ENCODE measurements at places on chromosomes 7 and 10. TPM values are rescaled to one million over a fixed set of nuclear protein-coding genes. Genes with fewer than 3 reads are reported as not detected.

GRCh38 chr7:110521357-110521911, 569.5 kb upstream of the LRRN3 start:
- no peaks in the 10 kb centered on the region for H3K27me3 ChIP-seq
- no peaks in the 10 kb centered on the region for H3K4me1 ChIP-seq
- no peak for DNase-seq

DNA sequence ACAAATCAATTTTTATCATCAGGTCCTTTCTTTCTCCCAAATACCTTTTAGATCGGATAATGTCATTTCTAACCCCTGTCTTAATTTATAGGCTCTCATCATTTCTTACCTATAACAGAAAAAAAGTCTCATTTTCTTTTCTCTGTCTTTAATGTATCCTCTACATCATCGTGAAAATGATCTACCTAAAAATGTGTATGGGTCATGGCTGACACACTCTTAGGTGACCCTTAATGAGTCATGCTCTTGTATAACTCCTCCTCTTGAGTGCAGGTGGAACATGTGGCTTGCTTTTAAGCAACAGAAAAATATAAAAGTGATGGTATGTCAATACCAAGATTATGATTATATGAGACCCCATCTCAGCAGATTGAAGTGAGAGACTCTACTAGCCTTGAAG, 139.4 kb downstream of the SEMA3C start:
- DNase-seq = no peak
- no peaks in the 10 kb centered on the region for H3K27me3 ChIP-seq
- no peak overlapping the region for H3K4me3 ChIP-seq
- H3K36me3 ChIP-seq = no peaks in the 10 kb centered on the region

- H3K27me3 ChIP-seq = no peaks in the 10 kb centered on the region
- H3K4me3 ChIP-seq = no peak overlapping the region
- H3K36me3 ChIP-seq = no peaks in the 10 kb centered on the region
- no peaks in the 10 kb centered on the region for H3K4me1 ChIP-seq
- no peak overlapping the region for H3K27ac ChIP-seq
- DNase-seq = no peak
Measured at GRCh38 chr7:127911968-127912511, 119.2 kb downstream of the LRRC4 start.

DNA sequence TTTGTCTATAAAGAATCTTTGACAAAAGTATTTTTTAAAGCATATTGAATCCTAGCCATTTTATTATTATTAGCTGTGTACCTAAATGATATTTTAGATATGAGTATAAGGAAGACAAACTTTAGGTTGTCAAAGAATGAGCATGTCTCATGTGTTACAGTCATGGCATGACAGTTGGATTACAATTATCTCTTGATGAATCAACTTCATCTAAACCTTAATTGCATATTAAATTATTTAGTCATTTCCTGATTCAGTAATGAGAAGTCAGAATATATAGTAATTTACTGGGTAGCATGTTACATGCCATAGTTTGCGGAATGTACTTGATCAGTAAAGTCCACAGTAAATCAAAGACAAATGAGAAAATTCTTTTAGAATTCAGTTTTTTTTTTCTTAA, 59.2 kb downstream of the MAPK8 start:
- no peaks in the 10 kb centered on the region for H3K27me3 ChIP-seq
- no peaks in the 10 kb centered on the region for H3K36me3 ChIP-seq
- no peak overlapping the region for H3K27ac ChIP-seq
- DNase-seq = no peak
- no peaks in the 10 kb centered on the region for H3K4me1 ChIP-seq
- H3K4me3 ChIP-seq = no peak overlapping the region

- H3K4me1 ChIP-seq = peaks cover 34% of the 10 kb centered on the region
- H3K27ac ChIP-seq = no peak overlapping the region
- H3K36me3 ChIP-seq = no peaks in the 10 kb centered on the region
- DNase-seq = no peak
Measured at GRCh38 chr10:104349623-104350126, 4.0 kb upstream of the CFAP58 start.

- no peak overlapping the region for H3K4me3 ChIP-seq
- no peak overlapping the region for H3K27ac ChIP-seq
Measured at GRCh38 chr7:30331338-30331737, 46.9 kb downstream of the ZNRF2 start.

DNA sequence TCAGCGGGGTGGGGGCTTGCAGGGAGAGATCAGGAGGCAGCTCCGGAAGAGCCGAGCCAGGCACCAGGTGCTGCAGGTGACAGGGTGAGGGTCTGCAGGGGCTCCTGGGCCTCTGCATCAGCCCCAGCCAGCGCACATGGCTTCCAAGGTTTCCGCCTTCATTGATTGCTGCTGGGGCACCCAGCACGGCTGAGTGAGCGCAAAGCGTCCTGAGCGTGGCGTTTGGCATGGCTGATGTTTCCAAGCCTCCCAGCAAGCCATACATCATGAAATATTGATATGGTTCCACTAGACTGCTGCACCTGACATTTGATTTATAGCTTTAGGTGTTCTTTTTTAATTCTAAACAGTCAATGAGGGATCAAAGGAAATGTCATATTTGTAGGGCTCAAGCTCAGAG, 259.0 kb downstream of the WDR37 start:
- H3K36me3 ChIP-seq = no peaks in the 10 kb centered on the region
- no peaks in the 10 kb centered on the region for H3K4me1 ChIP-seq
- no peak for DNase-seq
- H3K4me3 ChIP-seq = no peak overlapping the region
- H3K27ac ChIP-seq = no peak overlapping the region

- DNase-seq = no peak
- no peaks in the 10 kb centered on the region for H3K27me3 ChIP-seq
- H3K27ac ChIP-seq = peak overlapping the region; percentile 93
- peak overlapping the region; percentile 94 for H3K4me3 ChIP-seq
- peaks cover 12% of the 10 kb centered on the region for H3K36me3 ChIP-seq
Measured at GRCh38 chr10:17226891-17227303, 1.1 kb upstream of the VIM start.

- no peak for DNase-seq
- H3K27me3 ChIP-seq = no peaks in the 10 kb centered on the region
- no peaks in the 10 kb centered on the region for H3K4me1 ChIP-seq
- no peak overlapping the region for H3K27ac ChIP-seq
Measured at GRCh38 chr7:20438694-20439376, 108.1 kb downstream of the ITGB8 start.

DNA sequence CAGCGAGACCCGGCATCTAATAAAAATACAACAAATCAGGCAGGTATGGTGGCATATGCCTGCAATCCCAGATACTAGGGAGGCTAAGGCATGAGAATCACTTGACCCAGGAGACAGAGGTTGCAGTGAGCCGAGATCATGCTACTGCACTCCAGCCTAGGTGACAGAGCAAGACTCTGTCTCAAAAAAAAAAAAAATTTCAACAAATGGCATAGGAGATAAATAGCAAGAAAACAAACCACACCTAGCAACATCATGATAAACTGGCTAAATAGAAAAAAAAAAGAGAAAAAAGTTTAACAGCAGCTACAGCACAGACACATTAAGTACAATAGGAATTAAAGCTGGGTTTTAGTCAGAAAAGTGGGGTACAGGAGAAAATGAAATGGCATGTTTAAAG, 1034.6 kb upstream of the LRRN3 start:
- no peak overlapping the region for H3K4me3 ChIP-seq
- no peaks in the 10 kb centered on the region for H3K27me3 ChIP-seq
- no peak for DNase-seq

DNA sequence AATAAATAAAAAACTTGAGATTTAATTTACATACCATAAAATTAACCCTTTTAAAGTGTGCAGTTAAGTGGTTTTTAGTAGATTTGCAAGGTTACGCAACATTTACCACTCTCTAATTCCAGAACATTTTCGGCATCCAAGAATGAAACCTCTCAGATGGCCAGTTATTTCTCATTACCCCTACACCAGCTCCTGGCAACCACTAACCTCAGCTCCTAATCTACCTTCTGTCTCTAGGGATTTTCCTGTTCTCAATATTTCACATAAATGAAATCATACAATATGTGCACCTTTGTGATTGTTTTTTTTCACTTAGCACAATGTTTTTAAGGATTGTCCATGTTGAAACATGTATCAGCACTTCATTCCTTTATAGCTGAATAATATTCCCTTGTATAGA, 45.1 kb downstream of the INPP5F start:
- H3K4me3 ChIP-seq = no peak overlapping the region
- no peaks in the 10 kb centered on the region for H3K27me3 ChIP-seq
- no peak for DNase-seq
- no peaks in the 10 kb centered on the region for H3K4me1 ChIP-seq
- no peaks in the 10 kb centered on the region for H3K36me3 ChIP-seq
- no peak overlapping the region for H3K27ac ChIP-seq

GRCh38 chr7:76515999-76516443, 5.7 kb downstream of the UPK3B start:
- H3K27ac ChIP-seq = no peak overlapping the region
- H3K36me3 ChIP-seq = no peaks in the 10 kb centered on the region
- no peak overlapping the region for H3K4me3 ChIP-seq
- H3K27me3 ChIP-seq = no peaks in the 10 kb centered on the region

DNA sequence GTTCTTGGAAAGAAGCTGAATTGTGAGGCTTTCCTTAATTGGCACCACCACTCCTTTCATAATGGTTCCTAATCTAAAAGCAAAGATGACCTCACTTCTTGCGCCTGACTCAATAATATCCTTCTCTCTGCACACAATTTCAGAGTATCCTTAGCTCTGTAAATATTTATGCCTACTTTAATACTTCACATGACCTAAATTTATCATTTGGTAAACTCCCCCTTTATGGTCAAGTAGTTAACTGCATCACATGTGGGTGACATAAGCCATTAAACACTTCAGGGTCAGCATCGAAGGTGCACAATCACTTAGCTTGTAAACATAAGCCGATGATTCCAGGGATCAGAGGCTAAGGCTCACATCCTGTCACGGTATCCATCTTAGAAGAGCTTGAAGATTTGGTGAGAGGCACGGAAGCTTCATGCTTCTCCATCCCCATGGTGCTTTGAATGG, 7.3 kb upstream of the RHOBTB1 start:
- no peak overlapping the region for H3K27ac ChIP-seq
- no peaks in the 10 kb centered on the region for H3K27me3 ChIP-seq
- no peak for DNase-seq

- H3K36me3 ChIP-seq = no peaks in the 10 kb centered on the region
- no peak overlapping the region for H3K27ac ChIP-seq
- no peak overlapping the region for H3K4me3 ChIP-seq
- no peaks in the 10 kb centered on the region for H3K27me3 ChIP-seq
Measured at GRCh38 chr7:115676080-115676479, 354.5 kb downstream of the TFEC start.

- H3K27me3 ChIP-seq = no peaks in the 10 kb centered on the region
- H3K4me3 ChIP-seq = no peak overlapping the region
- H3K4me1 ChIP-seq = no peaks in the 10 kb centered on the region
- H3K27ac ChIP-seq = no peak overlapping the region
- H3K36me3 ChIP-seq = no peaks in the 10 kb centered on the region
Measured at GRCh38 chr10:52566471-52567246, 205.9 kb downstream of the MBL2 start.

- peaks cover 8% of the 10 kb centered on the region for H3K4me1 ChIP-seq
- H3K27me3 ChIP-seq = no peaks in the 10 kb centered on the region
- H3K4me3 ChIP-seq = no peak overlapping the region
- no peaks in the 10 kb centered on the region for H3K36me3 ChIP-seq
- H3K27ac ChIP-seq = no peak overlapping the region
- DNase-seq = no peak
Measured at GRCh38 chr10:79404231-79404609, 41.2 kb downstream of the ZCCHC24 start.

- no peaks in the 10 kb centered on the region for H3K27me3 ChIP-seq
- no peak for DNase-seq
- no peaks in the 10 kb centered on the region for H3K36me3 ChIP-seq
- no peak overlapping the region for H3K27ac ChIP-seq
- peaks cover 32% of the 10 kb centered on the region for H3K4me1 ChIP-seq
- H3K4me3 ChIP-seq = no peak overlapping the region
Measured at GRCh38 chr10:88270061-88270808, 312.9 kb downstream of the RNLS start.

- DNase-seq = no peak
- H3K36me3 ChIP-seq = no peaks in the 10 kb centered on the region
- H3K27ac ChIP-seq = no peak overlapping the region
- no peak overlapping the region for H3K4me3 ChIP-seq
- no peaks in the 10 kb centered on the region for H3K27me3 ChIP-seq
Measured at GRCh38 chr7:110090110-110090820, 1000.7 kb upstream of the LRRN3 start.

DNA sequence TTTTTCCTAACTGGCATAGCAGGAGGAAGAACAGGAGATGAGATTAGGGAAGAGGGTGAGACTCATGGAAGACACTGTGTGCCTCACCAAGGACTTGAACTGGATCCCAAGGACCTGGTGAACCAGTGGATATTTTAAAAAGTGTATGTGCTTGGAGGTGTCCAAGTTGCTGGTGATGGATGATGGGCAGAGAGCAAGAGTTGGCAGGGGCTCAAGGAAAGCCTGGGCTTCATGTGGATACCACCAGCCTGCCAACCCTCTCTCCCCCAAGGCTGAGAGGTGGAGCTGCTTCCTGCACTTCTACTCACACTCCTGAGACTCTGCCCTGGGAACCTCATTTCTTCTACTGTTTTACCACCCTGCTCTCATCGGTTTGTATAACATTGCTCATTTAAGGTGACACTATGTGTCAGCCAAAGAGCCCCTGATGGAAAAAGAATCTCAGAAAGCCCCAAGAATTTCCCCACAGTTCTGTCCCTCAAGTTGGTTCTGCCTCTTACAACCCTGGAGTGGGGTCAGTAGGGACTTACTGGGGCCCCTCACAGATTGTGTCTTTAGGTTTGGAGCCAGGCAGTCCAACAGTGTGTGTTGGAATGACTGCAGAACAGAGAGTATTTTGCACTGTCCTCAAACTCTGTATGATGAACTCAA, 56.2 kb upstream of the PDCD4 start:
- H3K4me3 ChIP-seq = no peak overlapping the region
- no peak overlapping the region for H3K27ac ChIP-seq
- DNase-seq = no peak
- no peaks in the 10 kb centered on the region for H3K36me3 ChIP-seq

GRCh38 chr10:127267442-127267841, 71.1 kb upstream of the INSYN2A start:
- no peak for DNase-seq
- H3K4me1 ChIP-seq = no peaks in the 10 kb centered on the region
- H3K27me3 ChIP-seq = no peaks in the 10 kb centered on the region
- no peaks in the 10 kb centered on the region for H3K36me3 ChIP-seq
- no peak overlapping the region for H3K4me3 ChIP-seq
- no peak overlapping the region for H3K27ac ChIP-seq

GRCh38 chr7:66758950-66759628, 18.6 kb downstream of the RABGEF1 start:
- H3K27me3 ChIP-seq = no peaks in the 10 kb centered on the region
- H3K4me1 ChIP-seq = peaks cover 9% of the 10 kb centered on the region
- no peaks in the 10 kb centered on the region for H3K36me3 ChIP-seq
- H3K27ac ChIP-seq = no peak overlapping the region
- no peak overlapping the region for H3K4me3 ChIP-seq

Gene DEPP1
- not detected for total RNA-seq

Gene HHEX
- total RNA-seq = 0.96 TPM

Gene MMD2
- total RNA-seq = not detected

Gene MYO1G
- 157 TPM for total RNA-seq

Gene CPXM2
- total RNA-seq = not detected

Gene TSPAN33
- total RNA-seq = 3.6 TPM

Gene NPSR1
- total RNA-seq = not detected

Gene SLC35G1
- total RNA-seq = 3.1 TPM

Gene CYP3A5
- total RNA-seq = not detected

Gene RELN
- total RNA-seq = not detected

Gene PRR15
- not detected for total RNA-seq

Gene TRPV5
- not detected for total RNA-seq

Gene LRRD1
- not detected for total RNA-seq

Gene A1CF
- not detected for total RNA-seq

Gene EPHB4
- total RNA-seq = 8.9 TPM

Gene AKR1C3
- total RNA-seq = 1.9 TPM

Gene ABCB1
- total RNA-seq = 10.6 TPM

Gene FFAR4
- not detected for total RNA-seq

Gene KCNMA1
- total RNA-seq = not detected

Gene CYP3A7
- not detected for total RNA-seq

Gene CLCN1
- not detected for total RNA-seq

Measured in CD4-positive, alpha-beta T cell (primary cell).